ENCODE measurements at places on chromosomes 4 and X.

- DNase-seq, result no peak
Observed at GRCh38 chr4:52641854-52642563, 17.1 kb downstream of the USP46 start.

GRCh38 chr4:82124365-82124764 lies 249.4 kb downstream of the HNRNPD start:
- DNase-seq, result no peak

DNA sequence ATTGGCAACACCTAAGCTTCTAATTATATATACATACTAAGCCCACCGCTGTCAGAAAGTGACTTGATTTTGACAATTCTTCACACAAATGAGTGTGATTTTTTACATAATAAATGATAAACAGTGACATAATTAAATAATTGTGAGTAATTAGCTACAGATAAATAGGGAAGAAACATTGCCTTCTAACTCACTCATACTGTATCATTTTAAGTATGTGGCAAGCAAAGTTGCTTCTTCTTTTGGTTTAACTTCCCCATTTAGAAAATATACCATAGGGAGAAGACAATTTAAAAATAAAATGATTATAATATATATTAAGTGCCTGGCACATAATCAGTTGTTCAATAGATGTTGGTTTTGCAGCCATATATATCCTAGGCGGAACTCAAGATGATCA lies 644.2 kb downstream of the FSTL5 start:
- no peak for DNase-seq

GRCh38 chr4:12697970-12698369 lies 786.2 kb downstream of the RAB28 start:
- DNase-seq, result no peak

DNA sequence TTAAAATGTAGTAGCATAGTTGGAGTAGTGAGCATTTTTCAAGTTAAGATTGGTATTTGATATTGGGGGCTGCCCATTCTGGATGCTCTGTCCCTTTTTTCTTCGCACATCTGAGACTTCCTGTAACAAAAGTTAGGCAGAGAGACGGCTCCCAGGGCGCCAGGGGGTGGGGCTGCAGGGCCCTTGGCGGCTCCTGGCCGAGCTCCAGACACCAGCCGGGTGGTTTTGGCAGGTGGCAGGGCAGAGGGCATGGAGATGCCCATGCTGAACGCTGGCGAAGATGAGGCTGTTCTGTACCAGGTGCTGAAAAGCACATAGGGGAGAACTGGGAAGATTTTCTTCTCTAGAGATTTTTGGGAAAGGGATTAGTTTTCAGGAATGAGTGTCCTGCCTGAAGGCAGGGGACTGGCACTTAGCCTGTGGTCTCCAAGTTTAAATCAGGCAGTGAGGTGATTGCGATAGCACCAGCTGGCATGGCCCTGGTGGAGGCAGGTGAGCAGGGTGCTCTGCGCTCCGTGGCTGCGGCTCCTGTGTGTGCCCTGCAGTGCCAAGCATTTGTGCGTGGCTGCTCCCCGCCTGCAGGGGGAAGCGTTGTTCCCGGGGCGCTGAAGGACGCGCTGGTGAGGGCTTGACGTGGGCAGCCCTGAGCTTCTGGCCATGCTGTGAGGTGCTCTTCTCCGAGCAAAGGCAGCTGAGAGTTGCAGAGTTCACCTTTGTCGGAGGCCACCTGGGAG lies 23.6 kb upstream of the HGFAC start:
- DNase-seq, result no peak

DNA sequence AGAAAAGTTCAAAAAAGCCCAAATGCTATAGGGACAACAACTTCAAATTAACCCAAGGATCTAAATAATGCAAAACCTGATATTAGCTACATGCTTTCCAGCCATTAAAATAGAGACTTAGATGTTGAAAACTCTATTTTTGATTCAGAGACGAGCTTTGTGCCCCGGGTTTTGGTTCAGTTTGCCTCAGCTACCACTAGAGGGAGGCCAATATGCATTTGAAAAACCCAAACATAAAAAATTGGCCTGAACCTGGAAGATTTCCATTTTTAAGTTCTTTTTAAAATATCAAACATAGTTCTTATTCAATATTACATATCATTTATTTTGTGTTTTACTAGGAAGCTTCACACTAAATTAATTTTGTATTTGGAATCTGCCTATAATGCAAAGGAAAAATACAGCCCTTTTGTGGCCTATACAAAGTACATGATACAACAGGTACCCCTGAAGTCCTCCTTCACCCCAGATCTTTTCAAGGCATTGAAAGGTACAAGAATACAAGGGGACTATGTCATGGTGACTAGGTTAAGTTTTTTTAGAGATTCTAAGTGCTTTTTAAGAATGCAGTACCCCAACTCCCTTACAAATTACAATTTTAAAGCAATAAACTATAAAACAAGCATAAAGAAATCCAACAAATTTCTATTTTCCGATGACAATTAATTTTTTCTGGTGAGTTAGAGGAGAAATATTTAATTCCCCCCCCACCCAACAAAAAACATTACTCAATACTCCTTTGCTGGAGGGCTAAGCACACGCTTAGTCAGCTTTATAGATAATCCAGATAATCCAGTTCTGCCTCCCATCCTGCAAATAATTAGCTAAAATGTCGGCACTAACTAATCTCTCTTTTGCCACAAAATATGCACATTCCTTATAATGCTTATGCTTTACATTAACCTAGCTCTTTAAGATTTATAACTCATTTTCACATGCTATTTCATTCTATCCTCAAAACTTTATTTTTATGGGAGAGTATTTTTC lies 97.7 kb upstream of the PTPN13 start:
- peak; percentile 14 for DNase-seq

- DNase-seq, result no peak
Observed at GRCh38 chr4:119810001-119810400, 181.4 kb upstream of the PDE5A start.

GRCh38 chrX:139844163-139844562 lies 88.7 kb downstream of the ATP11C start:
- DNase-seq, result no peak
